ENCODE measurements at places on chromosomes 13 and 19. TPM values are rescaled to one million over a fixed set of nuclear protein-coding genes. Genes with fewer than 3 reads are reported as not detected.

GRCh38 chr13:76879883-76880270 is 6.3 kb downstream of the KCTD12 start:
- no peak overlapping the region for H3K4me3 ChIP-seq
- H3K36me3 ChIP-seq: no peaks in the 10 kb centered on the region
- peak overlapping the region; percentile 51 for H3K27ac ChIP-seq

GRCh38 chr19:30563691-30564090 is 191.5 kb downstream of the ZNF536 start:
- no peak overlapping the region for H3K27ac ChIP-seq
- DNase-seq: no peak
- H3K4me3 ChIP-seq: no peak overlapping the region
- H3K27me3 ChIP-seq: no peaks in the 10 kb centered on the region
- no peaks in the 10 kb centered on the region for H3K4me1 ChIP-seq

DNA sequence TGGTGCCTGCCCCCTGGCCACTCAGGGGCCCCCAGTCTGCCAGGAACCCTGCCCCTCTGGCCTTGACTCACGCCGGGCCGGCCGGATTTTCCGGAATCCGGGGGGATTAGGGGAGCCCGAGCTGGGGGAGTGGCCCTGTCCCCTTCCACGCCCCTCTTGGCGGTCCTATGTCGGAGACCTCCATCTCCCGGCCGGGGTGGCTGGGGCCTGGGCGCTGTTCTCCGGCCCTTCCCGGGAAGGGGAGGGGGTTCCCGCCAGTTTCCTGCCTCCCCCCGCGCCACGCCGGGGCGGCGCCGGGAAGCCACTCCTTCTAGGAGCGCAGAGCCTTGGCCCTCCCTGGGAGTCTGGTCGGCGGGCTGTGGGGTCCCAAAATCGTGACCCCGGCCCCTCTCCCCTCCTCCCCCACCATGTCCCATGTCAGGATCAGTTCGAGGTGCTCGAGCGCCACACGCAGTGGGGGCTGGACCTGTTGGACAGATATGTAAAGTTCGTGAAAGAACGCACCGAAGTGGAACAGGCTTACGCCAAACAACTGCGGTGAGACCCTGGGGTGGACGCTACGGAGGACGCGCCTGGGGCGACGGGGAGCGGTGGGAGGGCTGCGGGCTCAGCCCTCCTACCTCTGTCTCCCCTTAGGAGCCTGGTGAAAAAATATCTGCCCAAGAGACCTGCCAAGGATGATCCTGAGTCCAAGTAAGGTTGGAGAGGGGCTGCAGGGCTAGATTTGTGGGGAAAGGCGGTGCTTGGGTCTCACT is 1.3 kb downstream of the TRIP10 start:
- no peak for DNase-seq
- no peaks in the 10 kb centered on the region for H3K36me3 ChIP-seq
- H3K27me3 ChIP-seq: no peaks in the 10 kb centered on the region
- peak overlapping the region; percentile 83 for H3K27ac ChIP-seq
- peaks cover 27% of the 10 kb centered on the region for H3K4me1 ChIP-seq

DNA sequence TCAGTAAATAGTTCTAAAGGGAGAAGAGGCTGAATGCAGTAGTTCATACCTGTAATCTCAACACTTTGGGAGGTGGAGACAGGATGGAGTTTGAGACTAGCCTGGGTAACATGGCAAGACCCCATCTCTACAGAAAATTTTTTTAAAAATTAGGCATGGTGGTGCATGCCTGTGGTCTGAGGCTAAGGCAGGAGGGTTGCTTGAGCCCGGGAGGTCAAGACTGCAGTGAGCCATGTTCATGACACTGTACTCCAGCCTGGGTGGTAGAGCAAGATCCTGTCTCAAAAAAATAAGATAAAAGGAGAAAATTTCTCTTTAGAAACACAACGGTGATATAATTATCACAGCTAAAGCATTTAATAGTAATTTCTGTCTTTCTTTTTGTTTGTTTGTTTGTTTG is 57.1 kb downstream of the SIPA1L3 start:
- H3K27ac ChIP-seq: no peak overlapping the region
- no peaks in the 10 kb centered on the region for H3K27me3 ChIP-seq
- no peaks in the 10 kb centered on the region for H3K4me1 ChIP-seq
- H3K36me3 ChIP-seq: no peaks in the 10 kb centered on the region
- no peak for DNase-seq
- no peak overlapping the region for H3K4me3 ChIP-seq

DNA sequence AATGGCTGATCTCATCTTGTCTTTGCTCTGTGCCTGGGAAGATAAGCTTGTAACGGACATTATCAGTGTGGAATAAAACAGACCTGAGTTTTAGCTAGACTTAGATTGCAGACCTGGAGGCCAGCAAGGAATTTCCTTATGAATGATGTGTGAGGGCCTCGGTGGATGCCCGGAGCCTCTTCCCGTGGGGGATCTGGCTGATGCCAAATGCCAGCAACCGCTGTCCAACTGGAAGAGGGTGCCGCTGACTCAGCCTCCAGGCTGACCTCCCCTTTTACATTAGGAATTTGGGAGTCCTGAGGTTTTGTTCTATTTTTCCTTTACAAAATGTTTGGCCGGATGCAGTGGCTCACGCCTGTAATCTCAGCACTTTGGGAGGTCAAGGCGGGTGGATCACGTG is 19.6 kb upstream of the LILRA2 start:
- no peak for DNase-seq
- no peaks in the 10 kb centered on the region for H3K4me1 ChIP-seq
- H3K27ac ChIP-seq: no peak overlapping the region
- H3K4me3 ChIP-seq: no peak overlapping the region
- no peaks in the 10 kb centered on the region for H3K27me3 ChIP-seq

- H3K27me3 ChIP-seq: no peaks in the 10 kb centered on the region
- peak overlapping the region; percentile 30 for H3K4me3 ChIP-seq
- H3K4me1 ChIP-seq: peaks cover 4% of the 10 kb centered on the region
- no peak for DNase-seq
These were observed 1.3 kb downstream of the ITGBL1 start for GRCh38 chr13:101453784-101454201.

GRCh38 chr13:94389604-94390351 is 89.7 kb downstream of the DCT start:
- H3K36me3 ChIP-seq: no peaks in the 10 kb centered on the region
- no peaks in the 10 kb centered on the region for H3K4me1 ChIP-seq
- H3K27ac ChIP-seq: no peak overlapping the region
- no peak for DNase-seq
- H3K4me3 ChIP-seq: no peak overlapping the region

DNA sequence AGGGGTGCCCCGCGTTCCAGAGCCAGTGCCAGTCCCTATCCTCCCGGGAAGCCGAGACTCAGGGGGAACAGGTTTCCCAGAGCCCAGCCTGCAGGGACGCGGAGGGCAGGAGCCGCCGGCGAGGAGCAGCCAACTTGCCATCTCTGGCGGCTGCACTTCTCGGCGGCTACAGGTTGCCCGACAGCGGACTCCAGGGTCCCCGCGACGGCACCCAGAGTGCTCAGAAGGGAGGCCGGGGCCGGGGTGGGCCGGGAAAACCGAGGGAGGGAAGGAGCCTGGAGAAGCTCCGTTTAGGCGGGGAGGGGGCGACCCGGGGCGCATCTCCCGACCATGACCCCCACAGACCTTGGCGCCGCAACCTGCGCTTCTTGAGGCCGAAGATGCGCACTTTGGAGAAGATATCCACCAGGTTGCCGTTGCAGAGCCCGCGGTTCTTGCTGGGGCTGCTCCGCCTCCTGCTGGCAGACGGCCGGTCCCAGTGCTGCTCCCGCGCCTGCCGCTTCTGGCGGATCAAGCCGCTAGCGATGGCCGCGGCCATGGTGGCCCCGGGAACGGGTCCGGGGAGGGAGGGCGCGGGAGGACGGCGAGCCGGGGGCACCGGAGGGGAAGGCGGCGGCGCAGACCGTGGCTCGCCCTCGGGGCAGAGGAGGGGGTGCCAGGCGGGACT is 463.8 kb downstream of the ITGBL1 start:
- H3K27ac ChIP-seq: no peak overlapping the region
- DNase-seq: no peak
- H3K27me3 ChIP-seq: no peaks in the 10 kb centered on the region
- H3K4me1 ChIP-seq: peaks cover 24% of the 10 kb centered on the region
- no peak overlapping the region for H3K4me3 ChIP-seq

GRCh38 chr13:36251526-36251925 is 37.2 kb upstream of the SOHLH2 start:
- no peaks in the 10 kb centered on the region for H3K27me3 ChIP-seq
- H3K27ac ChIP-seq: no peak overlapping the region
- H3K36me3 ChIP-seq: no peaks in the 10 kb centered on the region
- H3K4me3 ChIP-seq: no peak overlapping the region
- DNase-seq: no peak
- H3K4me1 ChIP-seq: no peaks in the 10 kb centered on the region

- no peaks in the 10 kb centered on the region for H3K27me3 ChIP-seq
- no peak overlapping the region for H3K4me3 ChIP-seq
- H3K27ac ChIP-seq: no peak overlapping the region
- DNase-seq: no peak
These were observed 610 bp downstream of the ZSCAN1 start for GRCh38 chr19:58034477-58034793.

- DNase-seq: no peak
- H3K36me3 ChIP-seq: peaks cover 31% of the 10 kb centered on the region
- peaks cover 4% of the 10 kb centered on the region for H3K4me1 ChIP-seq
- H3K27me3 ChIP-seq: no peaks in the 10 kb centered on the region
These were observed 9.9 kb downstream of the FBXL3 start for GRCh38 chr13:77016888-77017623.

DNA sequence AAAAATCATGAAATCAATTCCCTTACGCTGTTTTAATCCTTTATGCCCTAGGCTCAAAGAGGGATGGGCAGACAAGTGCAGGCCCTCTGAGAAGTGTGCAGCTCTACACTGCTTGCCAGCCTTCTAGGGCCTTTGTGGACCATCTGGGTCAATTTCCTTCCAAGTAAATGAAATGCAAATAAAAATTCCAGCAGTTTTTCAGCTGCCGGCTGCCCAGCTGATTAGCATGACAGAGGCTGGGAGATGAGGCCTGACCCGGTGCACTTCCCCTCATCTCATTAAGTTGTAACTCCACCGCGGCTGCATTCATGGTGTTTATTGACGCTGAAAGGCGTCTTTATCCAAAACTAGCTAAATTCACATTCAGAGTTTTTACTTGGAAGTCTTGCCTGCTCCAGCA is 47.5 kb upstream of the GSX1 start:
- H3K4me3 ChIP-seq: no peak overlapping the region
- no peaks in the 10 kb centered on the region for H3K4me1 ChIP-seq
- no peak for DNase-seq
- H3K27me3 ChIP-seq: no peaks in the 10 kb centered on the region

DNA sequence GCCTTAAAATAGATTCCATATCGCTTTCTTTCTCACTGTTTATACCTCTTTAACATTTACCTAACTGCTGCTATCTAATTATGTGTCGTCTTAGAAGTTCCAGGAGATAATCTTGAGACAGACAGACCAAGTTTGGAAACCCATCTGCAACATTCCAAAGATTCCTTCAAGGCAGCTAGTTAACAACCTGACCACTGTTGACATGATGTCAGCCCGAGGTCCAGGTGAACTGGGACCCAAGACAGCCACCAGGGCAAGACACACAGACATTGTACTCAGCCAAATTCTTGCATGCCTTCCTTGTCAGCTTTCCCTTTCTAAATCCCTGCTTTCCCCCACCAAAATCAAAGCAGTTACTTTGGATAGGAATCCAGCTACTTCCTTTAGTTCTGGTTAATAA is 1476.5 kb upstream of the PRR20A start:
- H3K27ac ChIP-seq: no peak overlapping the region
- H3K4me1 ChIP-seq: no peaks in the 10 kb centered on the region
- DNase-seq: no peak

DNA sequence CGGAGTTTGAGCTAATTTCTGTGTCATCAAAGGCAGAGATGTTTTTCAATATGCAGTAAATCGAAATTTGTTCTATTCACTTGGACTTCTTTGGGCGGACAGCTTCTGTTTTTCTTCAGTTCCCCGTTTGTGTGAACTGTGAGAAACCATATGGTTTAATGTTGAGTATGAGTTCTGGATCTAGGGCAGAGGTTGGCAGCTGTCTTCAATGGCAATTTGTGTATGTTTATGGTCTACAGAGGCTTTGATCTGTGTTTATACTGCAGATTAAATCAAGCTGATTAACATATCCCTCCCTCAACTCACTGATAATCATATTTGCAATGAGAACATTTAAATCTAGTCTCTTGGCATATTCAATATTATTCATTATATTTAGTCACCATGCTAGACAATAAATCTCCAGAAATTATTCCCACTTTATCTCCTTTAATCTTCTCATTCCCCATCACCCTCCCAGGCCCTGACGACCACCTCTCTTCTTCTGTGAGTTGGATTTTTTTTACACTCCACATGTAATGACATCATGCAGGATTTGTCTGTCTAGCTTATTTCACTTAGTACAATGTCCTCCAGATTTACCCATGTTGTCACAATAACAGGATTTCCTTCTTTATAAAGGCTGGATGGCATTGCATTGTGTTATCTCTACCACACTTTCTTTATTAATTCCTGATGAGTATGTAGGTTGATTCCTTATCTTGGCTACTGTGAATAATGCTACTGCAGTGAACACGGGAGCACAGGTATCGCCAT is 9.0 kb downstream of the ZNF331 start:
- H3K27me3 ChIP-seq: no peaks in the 10 kb centered on the region
- H3K4me1 ChIP-seq: no peaks in the 10 kb centered on the region
- peaks cover 2% of the 10 kb centered on the region for H3K36me3 ChIP-seq
- H3K4me3 ChIP-seq: no peak overlapping the region
- no peak overlapping the region for H3K27ac ChIP-seq

- H3K4me3 ChIP-seq: no peak within 1 kb of the TSS
- no peaks in the 10 kb centered on the region for H3K4me1 ChIP-seq
- no peak within 1 kb of the TSS for H3K27ac ChIP-seq
- DNase-seq: no peak
These were observed at the start of gene GZMM for GRCh38 chr19:543910-544608. TSS of gene GZMM (plus strand) at chr19:544053. CDS start at chr19:544072, 19 bp downstream.

DNA sequence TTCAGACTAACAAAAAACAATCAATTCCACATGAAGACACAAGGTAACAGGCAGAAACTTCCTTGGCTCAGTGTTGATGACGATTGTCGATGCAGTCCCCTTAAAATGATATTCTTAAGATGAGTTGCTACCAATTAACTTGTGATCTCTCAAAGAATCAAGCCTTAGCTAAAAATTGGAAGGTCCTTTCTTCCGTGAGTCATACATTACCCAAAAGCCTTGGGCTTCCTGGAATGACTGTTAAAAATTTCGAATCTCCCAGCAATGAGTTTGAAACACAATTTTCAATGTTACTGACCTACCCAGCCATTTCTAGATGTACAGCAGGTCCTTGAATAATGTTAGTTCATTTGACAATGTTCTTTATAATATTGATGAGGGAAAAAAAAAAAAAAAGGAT is 28.0 kb upstream of the RB1 start:
- no peak for DNase-seq
- no peak overlapping the region for H3K27ac ChIP-seq
- H3K4me3 ChIP-seq: no peak overlapping the region

- no peak for DNase-seq
- no peak overlapping the region for H3K4me3 ChIP-seq
- H3K27ac ChIP-seq: no peak overlapping the region
- H3K27me3 ChIP-seq: no peaks in the 10 kb centered on the region
- no peaks in the 10 kb centered on the region for H3K4me1 ChIP-seq
These were observed 44.9 kb downstream of the RYR1 start for GRCh38 chr19:38478273-38478971.

Gene ABHD13
- 7.8 TPM for total RNA-seq

Gene ACER1
- not detected for total RNA-seq

Gene PCDH20
- 0.33 TPM for total RNA-seq

Gene CLDN10
- total RNA-seq: 0.79 TPM

Gene RXFP2
- not detected for total RNA-seq

Gene DLL3
- not detected for total RNA-seq
